Stimulated activated CD4-positive, alpha-beta T cell treated with anti-CD3 and anti-CD28 coated beads, Interleukin-2, amount 100 ng/mL, for 48 hours (primary cell): ENCODE measurements at places on chromosomes 13 and 19.

DNA sequence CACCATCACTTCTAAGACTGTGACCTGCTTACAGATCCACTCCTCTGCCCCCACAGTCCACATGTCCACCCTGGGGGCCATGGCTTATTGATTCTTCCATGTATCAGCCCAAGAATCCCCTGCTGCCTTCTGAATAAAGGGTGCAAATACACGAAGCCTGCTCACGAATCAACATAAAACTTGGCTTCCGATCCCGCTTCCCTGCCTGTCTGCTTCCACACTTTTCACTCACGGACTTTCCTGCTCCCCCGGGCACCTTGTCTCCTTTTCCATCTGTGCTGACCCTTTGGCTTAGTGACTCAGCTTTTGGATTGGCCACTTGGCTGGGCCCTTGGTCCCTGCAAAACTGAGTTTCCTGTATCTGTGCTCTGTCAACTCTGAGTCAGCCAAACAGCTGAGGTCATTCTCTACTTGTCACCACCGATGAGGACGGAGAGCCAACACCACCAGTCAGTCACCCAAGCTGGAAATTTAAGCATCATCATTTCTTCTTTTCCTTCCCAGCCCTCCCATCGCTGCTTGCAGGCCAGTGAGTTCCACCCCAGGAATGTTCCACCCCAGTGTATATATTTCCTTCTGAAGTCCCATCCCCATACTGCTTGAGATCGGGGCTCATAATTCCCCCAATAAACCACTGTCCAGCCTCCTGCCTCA, 11.4 kb upstream of the USP12 start:
- DNase-seq = no peak

GRCh38 chr13:97030705-97031452, 36.6 kb upstream of the OXGR1 start:
- DNase-seq = no peak

DNA sequence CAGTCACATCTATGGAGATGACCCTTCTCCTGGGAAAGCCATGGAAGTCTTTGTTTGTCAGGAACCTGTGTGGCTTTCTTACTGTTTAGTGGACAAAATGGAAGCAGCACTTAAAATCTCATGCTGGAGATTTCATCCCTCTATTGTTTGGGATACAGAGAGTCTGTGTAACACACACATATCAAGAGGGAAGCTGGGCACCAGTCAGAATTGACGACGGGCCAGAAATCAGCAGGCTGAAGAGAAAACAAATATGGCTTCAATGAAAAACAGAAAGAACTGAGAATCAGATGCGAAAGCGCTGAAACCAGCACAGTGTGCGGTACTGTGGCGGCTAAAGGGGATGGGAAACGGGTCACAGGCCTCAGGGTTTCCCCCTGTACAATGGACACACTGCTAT, 72.2 kb upstream of the WASF3 start:
- no peak for DNase-seq

- no peak for DNase-seq
Observed at GRCh38 chr13:38866649-38867048, 124.0 kb downstream of the STOML3 start.

- DNase-seq = no peak
Observed at GRCh38 chr19:16252459-16253205, 54.9 kb downstream of the AP1M1 start.

DNA sequence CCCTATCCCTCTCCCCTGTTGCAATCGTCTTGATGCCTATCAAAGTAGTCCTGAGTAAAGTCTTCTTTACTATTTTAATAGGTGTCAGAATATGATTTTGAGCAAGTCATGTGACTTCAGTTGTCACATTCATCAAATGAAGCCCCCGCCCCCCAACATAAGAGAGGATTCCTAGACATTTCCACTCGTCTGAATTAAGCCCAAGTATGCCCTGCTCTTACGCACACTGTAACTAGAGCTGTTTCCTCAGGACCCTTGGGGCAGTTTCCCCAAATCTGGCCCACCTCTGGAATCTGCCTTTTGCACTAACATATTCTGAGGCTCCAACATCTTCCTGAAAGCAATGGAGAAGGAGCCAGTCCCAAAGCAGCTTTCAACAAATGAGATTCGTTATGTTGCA, 25.5 kb downstream of the SACS start:
- DNase-seq = no peak

DNA sequence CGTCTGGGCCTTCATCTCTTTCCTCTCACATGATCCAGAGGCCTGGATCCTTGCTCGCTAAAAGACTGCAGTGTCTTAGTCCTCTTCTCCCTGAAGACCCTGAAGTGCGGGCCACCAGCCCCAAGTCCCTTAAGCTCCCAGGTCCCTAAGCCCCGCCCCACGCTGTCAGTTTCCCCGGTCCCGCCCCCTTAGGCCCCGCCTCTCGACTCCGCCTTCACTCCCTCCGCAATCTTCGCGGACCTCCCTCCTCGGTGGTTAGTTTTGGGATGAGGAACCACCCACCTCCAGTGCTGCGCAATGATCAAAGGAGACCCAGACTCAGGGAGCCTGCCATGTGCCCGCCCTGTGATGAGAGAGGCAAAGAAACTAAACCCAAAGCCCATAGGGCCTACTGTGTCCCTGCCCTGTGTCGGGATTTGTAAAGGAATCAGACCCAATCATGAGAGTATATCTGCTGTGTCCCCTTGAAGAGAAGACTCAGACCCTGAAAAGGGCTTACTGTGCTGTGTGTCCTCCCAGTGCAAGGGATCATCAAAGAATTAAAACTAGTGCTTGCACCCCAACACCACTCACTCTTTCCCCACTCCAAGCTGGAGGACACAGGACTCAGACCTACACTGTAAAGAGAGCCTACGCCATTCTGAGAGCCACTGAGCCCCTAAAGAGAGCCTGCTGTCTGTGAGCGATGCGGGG, 3.0 kb upstream of the COX6B1 start:
- peak; percentile 83 for DNase-seq
